NCI-H2171 treated with DMSO at 0.1 percent for 48 hours (cell line): ENCODE measurements at places on chromosomes 1 and 21.

- no peak for DNase-seq
These were observed 121.1 kb upstream of the RUNX1 start for GRCh38 chr21:35170244-35170643.

DNA sequence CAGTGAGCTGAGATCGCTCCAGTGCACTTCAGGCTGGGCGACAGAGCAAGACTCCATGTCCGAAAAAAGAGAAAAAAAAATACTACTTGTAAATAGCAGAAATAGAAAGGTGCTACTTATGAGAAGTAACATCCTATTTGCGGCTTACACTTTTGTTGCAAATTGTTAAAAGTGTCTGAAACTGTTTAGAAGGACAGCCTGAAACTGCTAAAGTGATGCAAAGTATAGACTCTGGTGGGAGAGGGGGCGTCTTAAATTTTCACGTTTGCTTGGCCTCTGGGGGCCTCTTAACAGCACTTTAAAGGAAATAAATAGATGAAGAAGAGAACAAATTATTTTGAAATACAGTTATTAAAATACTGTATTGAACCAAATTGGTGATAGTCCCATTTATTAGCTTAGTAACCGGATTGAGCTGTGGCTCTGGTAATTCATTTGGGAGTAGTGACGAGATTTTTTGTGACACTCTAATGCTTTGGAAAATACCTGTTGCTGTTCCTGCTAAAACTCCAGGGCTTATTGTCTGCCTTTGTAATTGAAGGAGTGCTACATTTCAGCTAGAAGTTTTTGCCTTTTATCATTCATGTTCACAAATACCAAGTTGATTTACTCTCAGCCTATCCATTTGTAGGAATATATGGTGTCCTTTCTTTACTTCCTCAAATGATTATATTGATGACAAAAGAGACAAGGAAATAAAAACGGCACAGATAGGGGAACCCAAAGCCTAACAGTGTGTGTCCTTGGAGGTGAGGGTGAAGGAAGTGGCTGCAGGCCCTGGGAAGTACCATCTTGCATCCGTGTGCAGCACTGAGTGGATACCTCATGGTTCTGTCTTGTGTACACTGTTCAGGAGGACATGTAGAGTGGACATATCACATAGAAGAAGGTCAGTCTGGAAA is 6.2 kb downstream of the PKNOX1 start:
- DNase-seq: no peak

GRCh38 chr1:206992790-206993189 is 22.5 kb upstream of the FCAMR start:
- DNase-seq: no peak

DNA sequence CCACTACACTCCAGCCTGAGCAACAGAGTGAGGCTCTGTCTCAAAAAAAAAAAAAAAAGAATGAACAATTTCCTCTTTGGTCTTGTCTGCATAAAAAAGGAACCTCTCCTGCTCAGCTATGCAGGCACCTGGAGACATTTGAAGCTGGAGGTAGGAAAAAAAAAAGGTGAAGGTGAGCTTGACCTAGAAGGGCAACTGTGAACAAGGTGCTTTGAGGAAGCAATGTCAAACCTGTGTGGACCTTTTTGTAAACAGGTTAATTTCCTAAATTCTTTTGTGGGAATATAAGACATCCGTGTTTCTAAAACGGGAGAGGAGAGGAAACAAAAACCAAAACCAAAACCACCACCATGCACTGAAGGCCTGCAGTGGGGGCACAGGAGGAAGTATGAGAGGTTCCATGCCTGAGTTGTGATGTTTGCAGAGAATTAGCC is 77.5 kb downstream of the SLC45A1 start:
- DNase-seq: no peak

GRCh38 chr21:43355925-43356289 is 71.0 kb downstream of the SIK1 start:
- no peak for DNase-seq

DNA sequence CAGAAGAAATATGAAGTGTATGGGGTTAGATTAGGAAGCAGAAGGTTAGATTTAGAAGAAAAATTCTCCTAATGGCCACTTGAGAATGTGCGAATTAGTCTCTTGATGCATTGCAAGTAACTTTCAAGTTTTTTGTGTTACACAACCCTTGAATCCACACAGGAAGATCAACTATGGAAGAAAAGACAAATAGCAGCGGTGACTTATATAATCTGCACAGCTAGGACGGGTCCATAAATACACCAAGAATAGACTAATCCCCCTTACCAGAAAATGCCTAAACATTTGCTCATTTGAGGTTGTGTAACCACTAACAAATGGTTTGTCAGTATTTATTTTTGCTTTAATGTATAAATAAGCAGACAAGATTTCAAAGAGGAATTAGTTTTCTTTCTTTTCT is 182.6 kb downstream of the TGFB2 start:
- DNase-seq: no peak

DNA sequence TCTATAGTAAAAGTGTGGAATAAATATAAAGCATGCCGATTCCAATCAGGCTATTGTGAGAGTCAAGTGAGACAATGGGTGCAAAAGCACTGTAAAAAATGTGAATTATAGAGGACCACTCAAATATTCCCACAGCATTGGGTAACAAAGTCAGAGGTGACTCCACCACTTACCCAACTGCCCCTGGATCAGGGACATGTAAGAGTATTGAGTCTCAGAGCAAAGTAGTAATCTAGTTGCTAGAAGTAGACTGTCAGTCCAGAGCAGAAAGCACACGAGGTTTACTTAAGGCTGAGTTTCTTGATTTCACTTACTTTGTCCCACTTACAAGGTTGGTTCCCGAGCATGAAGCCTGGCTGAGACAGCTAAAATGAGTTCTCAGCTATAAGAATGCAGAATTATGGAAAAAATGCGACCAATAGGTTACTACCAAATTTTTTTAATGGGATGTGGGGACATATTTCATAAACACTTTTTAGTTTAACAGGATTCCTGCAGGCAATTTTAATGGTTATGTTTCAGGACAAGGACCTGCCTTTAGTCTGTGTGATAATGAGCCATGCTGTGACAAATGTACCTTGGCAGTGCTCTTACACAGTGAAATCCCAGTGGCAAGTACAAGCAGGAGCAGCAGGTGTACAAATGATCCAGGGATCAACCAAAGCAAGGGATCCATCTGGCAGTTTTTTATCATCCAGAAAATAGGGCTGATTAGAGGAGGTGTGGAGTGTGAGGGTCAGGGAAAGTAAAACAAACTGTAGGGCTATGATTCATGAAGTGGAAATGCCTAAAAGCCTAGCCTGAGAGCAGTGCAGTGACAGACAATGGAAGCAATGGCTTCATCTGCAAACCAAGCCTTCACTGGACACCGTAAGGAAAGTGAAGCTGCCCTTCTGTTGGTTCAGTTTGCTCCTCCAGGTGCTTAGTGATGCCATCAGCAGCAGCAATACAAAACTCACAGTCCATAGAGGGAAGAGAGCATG is 156.2 kb upstream of the SPAG17 start:
- no peak for DNase-seq

GRCh38 chr1:155859881-155860871 is 809 bp downstream of the SYT11 start:
- DNase-seq: peak; percentile 97

DNA sequence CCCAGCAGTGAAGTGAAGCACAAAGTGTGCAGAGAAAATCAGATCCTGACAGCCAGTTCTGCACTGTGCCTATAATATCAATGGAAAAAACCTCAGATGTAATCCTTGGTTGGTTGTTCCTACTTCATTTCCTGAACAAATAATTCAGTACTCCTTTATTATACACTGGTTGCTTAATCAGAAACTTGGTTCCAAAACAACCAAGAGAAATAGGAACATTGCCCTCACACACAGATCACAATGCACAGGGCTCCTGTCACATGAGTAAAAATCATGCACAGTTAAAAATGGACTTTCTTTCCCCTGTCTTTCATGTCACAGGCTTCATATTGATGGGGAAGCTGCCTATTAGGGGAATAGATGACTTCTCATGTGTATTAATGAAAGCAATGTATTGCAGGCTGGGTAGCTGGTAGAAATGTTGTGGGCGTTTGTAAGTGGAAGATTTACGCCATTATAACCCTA is 9.7 kb downstream of the DNASE2B start:
- DNase-seq: no peak

DNA sequence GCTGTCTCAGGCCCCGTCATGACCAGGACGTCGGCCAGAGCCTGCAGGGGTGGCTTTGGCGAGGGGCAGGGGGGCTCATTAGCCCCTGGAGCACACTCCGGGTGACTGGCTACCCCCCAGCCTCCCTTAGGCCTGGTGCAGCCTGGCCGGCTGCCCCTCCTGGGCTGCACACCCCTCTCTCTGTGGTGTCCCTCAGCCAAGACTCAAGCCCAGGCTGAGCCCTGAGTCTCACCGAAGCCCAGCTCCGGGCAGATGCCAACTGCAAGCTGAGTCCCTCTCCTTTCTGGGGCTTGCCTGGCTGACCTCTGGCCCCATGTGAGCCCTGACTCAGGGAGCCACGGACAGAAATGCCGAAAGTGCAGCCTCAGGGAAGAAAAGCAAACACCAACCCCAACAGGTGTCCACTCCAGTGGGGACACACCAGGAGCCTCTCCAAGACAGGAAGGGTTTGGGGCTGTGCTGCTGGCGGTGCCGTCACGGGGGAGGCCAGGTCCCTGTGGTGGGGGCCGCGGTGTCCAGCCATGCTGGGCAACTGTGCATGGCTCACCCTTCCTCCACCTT is 5.3 kb upstream of the IBA57 start:
- no peak for DNase-seq

GRCh38 chr1:40257313-40257687 is 736 bp upstream of the ZMPSTE24 start:
- DNase-seq: peak; percentile 81

DNA sequence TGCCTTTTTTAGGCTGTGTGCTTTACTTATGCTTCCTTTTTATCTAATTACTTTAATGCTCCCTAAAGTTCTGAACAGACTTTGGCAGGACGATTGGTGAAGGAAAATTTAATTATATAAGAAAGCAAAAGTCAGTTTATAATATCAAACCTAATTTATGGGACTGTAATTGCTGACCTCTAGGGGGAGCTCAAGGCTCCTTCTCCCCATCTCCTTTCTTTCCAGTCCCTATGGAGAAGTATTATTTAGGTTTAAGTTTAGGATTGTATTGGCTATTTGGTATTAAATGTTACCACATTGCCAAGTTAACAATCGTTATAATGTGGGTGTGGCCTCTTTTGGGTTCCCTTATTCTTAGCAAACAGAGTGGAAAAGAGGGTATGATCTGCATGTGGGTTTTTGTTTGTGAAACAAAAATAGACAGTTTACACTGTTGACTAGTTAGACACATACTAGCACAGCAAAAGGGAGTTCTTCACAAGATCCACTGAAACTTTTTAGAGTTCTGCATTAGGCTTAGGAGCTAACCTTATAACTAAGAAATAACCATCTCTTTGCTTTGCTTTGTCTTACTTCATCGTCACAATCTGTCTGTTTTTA is 48.2 kb upstream of the TNFSF4 start:
- DNase-seq: peak; percentile 6

GRCh38 chr1:156959414-156959813 is 39.0 kb downstream of the LRRC71 start:
- peak; percentile 29 for DNase-seq

- peak; percentile 39 for DNase-seq
These were observed 147.3 kb downstream of the CLIC6 start for GRCh38 chr21:34815831-34816705.

DNA sequence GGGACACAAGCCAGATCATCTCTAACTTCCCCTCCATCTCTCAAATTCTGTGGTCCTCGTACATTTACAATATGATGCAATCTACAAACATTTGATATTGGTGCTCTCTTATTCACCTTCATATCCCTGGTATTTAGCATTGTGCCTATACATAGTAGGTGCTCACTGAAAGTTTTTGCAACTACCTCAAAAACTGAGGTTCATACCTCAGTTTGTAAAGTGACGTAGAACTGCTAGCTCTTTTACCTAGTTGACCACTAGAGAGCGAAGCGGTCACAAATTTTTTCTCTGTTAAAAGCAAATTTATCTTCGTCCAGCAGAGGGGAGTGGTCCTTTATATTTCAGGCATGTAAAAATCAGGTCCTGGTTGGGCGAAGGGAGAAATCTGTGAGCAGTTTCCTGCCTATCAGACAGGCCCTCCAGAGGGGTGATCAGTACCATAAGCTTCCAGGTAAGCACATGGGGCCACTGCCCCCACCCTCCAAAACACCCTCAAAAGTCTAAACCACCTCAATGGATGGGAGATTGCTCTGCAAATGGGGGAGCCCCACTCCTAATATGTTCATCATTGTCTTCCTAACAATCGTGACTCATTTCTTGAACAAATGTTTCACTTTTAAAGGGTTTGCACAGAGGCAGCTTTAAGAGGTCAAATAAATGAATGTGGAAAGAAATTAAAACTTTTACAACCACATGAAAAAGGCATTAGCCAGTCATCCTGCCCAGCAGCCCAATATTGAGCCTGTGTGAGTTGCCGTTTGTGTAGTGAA is 10.6 kb upstream of the HLCS start:
- DNase-seq: peak; percentile 48

- no peak for DNase-seq
These were observed 99.9 kb downstream of the LYST start for GRCh38 chr1:235766794-235767285.

- no peak for DNase-seq
These were observed 9.7 kb upstream of the NPPB start for GRCh38 chr1:11868331-11868980.
